ENCODE measurements at places on chromosomes 5 and 9.

DNA sequence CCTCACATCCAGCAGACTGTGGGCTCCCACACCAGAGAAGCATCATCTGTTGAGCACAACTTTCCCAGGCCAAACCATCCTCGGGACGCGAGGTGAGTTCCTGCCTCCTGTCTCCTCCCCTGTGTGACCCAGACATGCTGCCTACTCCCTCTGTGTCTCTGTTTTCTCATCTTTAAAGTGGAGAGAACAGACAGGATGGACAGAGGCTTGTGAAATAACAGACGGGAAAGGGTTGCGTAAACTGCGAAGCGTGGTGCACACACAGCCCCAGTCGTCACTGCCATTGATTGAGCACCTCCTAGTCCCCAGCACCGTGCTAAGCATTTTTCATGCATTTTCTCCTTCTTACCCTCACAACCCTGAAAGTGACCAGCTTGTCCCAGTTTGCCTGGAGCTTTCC lies 52.1 kb upstream of the LMX1B start:
- no peak for DNase-seq

GRCh38 chr9:126009047-126009446 lies 261.9 kb downstream of the PBX3 start:
- no peak for DNase-seq

DNA sequence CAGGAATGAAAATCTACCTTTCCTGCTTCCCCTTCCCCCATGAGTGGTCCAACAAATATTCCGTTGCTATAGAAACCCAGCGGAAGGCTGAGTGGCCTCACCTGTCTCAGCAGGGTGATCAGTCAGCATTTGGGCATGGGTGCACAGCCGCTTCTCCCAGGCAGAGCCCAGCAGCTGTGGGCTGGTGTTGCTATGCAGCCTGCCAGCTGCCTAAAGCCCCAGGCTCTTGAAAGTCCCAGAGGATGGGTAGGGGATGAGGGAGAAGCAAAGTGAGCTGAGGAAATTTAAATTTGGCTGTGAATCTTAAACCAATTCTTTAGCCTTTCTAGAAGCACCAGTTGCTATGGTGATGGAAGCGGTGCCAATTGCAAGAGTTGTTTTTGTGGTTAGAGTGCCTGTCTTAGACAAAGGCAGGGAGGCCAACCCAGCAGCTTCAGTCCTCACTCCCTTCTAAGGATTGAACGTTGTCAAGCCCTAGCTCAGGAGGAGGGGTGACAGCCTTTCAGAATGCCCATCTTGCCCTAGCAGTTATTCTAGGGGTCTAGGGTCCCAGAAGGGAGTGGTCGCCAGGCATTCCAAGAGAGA lies 151.5 kb upstream of the PITX1 start:
- DNase-seq: peak; percentile 92

DNA sequence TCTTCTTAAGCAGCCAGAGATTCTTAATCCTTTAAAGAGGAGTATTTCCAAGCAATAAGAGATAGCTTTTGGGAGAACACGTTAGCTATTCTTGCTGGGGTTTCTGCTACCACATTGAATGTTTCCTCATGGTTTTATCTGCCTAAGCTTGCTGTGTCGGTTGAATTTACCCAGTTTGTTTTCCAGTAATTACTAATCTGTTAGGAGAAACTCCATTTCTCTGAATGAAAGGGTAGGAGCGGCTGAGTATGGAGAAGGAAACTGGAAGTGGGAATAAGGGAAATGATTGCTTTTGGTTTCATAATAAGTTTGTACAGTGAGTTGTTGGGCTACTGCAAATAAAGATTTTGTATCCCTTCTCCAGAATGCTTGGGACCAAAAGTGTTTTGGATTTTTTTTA lies 1.2 kb downstream of the JAK2 start:
- DNase-seq: peak; percentile 17

GRCh38 chr5:153792305-153792704 lies 246.4 kb downstream of the FAM114A2 start:
- DNase-seq: no peak

- DNase-seq: no peak
Measured at GRCh38 chr5:90345684-90346083, 63.9 kb downstream of the CETN3 start.

Measured in DMS79 treated with DMSO at 0.1 percent for 48 hours (cell line).